ENCODE measurements at places on chromosomes 16 and 17. TPM values are rescaled to one million over a fixed set of nuclear protein-coding genes. Genes with fewer than 3 reads are reported as not detected.

NGFR gene
- total RNA-seq, result 2.9 TPM

PRSS27 gene
- 3.1 TPM for total RNA-seq

PLEKHG4 gene
- 15.9 TPM for total RNA-seq

ARL5C gene
- not detected for total RNA-seq

DNA sequence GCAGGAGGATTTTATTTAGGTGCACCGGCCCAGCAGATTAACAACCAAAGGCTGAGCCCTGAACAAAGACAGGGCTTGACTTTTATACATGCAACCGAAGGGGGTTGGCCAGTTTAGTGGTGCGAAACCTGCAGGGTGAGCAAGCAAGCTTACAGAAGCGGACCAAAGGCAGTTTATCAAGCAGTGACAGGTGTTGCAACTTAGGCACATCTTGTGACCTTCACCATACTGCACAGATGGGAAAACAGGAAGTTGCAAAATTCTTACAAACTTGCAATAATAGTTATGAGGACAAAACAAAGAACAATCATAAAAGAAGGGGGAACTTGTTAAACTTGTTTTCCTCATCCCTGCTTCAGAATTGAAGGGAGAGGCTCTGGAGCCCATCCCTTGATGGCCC lies 1265.1 kb downstream of the CDH8 start:
- no peak for DNase-seq

GRCh38 chr17:33942414-33942813 lies 312.7 kb upstream of the CCL2 start:
- DNase-seq, result no peak

GRCh38 chr17:19448341-19449268 lies 37.6 kb downstream of the RNF112 start:
- DNase-seq, result peak; percentile 35

DNA sequence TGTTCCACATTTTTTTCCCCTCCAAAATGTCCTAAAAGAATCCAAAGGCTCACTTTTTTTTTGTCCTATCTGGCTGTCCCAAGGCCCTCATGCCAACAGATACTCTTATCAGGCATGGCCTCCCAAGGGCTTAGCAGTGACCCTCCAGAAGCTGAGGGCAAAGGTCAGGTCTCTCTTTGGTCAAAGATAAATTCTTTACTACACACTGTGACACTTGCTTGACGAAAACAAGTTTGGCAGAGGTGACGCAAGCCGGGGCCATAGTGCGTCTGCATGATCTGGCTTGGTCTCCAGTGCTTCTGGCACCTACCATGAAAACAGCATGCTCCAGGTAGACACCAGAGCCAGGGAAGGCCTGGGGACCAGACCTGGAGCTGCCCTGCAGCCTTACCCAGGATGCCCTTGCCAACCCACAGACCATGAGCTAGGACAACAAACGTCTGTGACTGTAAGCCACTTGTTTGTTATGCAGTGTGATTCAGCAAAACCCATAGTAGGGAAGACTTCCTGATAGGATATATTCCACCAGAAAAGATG lies 48.5 kb upstream of the IRF8 start:
- DNase-seq, result no peak

GRCh38 chr17:57578608-57579225 lies 166.4 kb downstream of the CCDC182 start:
- no peak for DNase-seq

- no peak for DNase-seq
Measured at GRCh38 chr16:23082161-23082788, 67.0 kb downstream of the USP31 start.

- DNase-seq, result no peak
Measured at GRCh38 chr17:63987221-63988126, 10.7 kb upstream of the PRR29 start.

- DNase-seq, result no peak
Measured at GRCh38 chr16:10896723-10897122, 19.7 kb downstream of the CIITA start.

DNA sequence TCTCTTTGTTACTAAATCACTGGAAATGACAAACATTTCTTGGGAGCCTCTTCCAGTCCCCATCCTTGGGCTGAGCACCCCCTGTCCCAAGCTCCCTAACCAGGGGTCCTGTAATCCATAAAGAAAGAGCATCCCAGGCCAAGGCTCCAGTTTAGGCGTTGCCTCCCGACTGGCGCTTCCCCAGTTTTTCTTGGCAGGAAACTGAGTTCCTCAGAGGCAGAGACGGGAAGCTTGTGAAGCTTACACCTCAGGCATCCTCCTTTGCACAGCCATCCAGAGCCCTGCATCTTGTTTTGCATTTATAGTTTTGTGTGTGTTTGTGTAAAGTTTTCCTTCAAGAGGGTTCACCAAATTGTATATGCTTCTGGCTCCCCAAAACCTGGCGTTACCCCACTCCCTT lies 7.1 kb downstream of the COPZ2 start:
- DNase-seq, result no peak

GRCh38 chr16:86418981-86419380 lies 91.3 kb upstream of the FOXF1 start:
- DNase-seq, result no peak

DNA sequence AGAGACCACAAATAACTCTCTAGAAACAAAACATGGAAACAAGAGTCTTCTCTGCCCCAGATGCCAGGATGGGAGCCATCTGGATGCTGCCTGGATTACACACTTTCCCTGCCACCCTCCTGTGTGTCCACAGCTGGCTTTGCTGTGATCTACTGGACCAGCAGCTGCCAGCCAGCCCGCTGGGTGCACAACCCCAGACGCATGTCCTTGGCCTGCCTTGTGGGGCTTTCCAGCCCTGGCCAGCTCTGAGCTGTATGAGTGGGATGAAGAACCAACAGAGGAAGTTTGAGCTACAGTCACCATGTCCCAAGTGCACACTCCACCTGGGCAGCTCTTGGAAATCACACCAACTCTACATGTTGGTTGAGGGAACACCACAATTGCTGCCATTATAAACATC lies 57.0 kb upstream of the TNRC6C start:
- no peak for DNase-seq

DNA sequence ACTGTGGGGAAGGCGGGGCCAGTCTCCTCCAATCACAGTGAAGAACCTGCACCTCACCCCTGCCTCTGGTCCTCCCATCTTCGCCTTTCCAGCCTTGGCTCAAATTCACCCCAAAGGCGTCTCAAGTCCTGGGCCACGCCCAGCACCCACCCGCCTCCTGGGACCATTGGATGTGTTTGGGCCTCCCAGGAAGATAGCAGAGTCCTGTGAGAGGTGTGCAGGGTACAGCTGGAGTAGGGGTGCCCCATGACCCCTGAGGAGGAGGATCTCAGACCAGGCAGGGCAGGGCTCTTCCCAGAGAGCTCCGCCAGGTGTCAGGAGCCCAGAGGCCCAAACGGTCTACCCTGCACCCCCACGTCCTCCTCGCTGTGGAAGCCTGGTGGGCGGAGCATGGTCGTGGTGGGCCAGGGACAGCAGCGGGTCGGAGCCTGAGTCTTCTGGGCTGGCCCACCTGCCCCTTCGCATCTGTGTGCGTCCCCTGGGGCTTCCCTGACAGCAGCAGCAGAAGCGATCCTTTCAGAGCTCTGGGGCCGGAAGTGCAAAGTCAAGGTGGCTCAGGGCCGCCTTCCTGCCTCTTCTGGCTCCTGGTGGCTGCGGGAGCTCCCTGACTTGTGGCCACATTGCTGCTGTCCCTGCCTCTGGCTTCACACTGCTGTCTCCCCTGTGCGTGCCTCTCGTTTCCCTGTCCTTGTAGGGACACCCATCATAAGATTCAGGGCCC lies 34.9 kb upstream of the ZNF469 start:
- DNase-seq, result no peak

All from upper lobe of left lung (tissue), 6 donors.